ENCODE measurements at places on chromosomes 4 and X.
A peak's percentile ranks its signal among the peaks of the same experiment; 100 is the strongest.

DNA sequence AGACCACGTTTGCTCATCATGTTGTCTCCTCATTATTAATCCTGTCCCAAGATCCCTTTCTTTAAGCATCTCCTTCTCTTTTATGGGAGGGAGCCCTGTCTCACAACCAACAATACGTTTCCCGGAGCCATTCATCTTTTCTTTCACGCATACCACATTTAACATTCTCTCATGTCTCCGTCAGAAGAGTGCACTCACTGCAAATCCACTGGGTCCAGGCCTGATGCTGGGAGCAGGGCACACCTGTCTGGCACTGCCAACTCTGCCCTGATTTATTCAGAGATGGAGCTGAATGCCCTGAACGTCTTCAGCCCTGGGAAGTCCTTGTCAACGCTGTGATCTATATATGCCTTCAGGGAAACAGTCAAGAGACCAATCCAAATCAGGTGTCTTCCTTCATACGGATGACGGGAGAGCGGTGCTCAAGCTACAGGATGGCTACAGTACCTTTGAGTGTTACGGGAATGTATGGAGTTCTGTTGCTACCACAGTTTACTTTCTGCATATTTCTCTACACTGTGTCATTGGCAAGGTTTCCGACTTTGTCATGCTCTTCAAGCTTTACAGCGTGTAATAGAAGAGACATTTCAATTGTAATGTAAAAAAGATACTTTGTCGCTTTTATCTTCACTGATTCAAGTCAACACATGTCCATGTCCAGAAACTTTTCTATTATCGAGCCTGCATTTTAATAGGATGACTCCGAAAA is 140.4 kb upstream of the SLITRK2 start:
- DNase-seq = peak; percentile 9

- no peak for DNase-seq
These were observed 6.1 kb downstream of the TCEANC start for GRCh38 chrX:13659063-13659462.

DNA sequence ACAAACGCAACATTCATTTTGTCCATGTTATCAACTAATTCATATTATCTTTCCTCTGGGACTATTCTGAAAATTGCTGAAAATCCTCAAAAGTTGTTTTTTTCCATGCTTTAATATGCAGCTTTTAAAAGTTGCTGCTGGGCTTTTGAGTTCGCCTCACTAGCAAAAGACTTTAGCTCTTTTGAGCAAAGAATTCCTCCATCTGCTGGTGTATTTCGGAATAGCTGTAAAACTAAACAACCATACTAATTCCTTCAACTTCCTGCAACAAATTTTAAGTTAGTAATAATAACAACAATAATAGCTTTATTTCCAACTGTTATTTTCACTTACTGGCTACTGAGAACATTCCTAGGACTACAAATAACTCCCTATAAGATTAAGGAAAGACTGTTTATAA is 124.5 kb upstream of the PLAC1 start:
- DNase-seq = peak; percentile 38

- no peak for DNase-seq
These were observed 215.8 kb downstream of the PCDH19 start for GRCh38 chrX:100194082-100194775.

- DNase-seq = no peak
These were observed 60.0 kb downstream of the GAB1 start for GRCh38 chr4:143396695-143397094.

- DNase-seq = no peak
These were observed 218.9 kb downstream of the HS3ST1 start for GRCh38 chr4:11209826-11210225.

DNA sequence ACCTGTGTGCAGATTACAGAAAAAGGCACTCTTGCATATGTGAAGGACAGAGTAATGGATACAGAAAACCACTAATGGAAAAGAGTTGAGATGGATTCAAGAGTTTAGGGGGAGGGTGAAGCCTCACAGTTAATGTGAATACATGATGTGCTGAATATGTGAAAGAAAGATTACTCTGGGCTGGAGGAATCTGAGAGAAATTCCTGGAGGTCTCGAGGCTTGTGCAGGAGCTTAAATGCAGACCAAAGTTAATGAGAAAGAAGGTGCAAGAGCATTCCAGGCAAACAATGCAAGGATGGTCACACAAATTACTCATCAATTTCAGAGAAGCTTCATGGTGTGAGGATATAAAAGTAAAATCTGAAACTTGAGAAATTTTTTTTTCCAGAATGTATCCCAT is 768.8 kb downstream of the STPG2 start:
- no peak for DNase-seq
